ENCODE measurements at places on chromosomes 5 and 9.

GRCh38 chr5:91956738-91957137 is 573.6 kb upstream of the ARRDC3 start:
- DNase-seq = no peak

DNA sequence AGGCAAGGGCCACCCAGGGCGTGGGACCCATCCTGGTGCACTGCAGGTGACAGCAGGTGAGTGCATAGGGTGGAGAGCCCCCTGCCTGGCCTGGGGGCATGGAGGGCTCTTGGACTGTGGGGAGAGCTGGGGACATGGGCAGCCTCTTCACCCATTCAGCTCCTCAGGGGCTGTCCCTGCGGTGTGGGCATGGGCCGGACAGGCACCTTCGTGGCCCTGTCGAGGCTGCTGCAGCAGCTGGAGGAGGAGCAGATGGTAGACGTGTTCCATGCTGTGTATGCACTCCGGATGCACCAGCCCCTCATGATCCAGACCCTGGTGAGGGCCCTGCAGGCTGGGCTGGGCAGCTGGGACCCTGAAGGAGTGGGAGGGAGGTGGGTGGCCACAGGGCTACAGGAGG is 20.4 kb upstream of the SPTLC1 start:
- no peak for DNase-seq

- DNase-seq = no peak
Measured at GRCh38 chr9:95137587-95138145, 179.8 kb downstream of the FANCC start.

DNA sequence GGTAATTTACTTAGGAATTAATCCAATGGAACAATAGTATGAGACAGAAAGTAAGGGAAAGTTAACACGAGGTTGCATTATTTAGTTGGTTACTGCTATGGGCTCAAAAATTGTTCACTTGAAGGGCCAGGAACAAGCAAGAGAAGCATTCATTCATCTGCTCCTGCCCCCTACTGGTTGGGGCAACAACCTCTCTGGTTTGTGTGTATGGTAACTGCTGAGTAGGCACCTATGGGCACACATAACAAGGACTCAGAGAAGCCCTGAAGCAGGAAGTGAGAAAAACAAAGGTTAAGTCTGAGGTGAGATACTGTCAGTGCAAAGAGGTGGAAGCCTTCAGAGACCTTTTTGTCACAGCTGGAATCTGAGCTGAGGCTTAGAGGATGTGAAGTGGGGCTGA is 34.4 kb upstream of the RANBP6 start:
- no peak for DNase-seq

DNA sequence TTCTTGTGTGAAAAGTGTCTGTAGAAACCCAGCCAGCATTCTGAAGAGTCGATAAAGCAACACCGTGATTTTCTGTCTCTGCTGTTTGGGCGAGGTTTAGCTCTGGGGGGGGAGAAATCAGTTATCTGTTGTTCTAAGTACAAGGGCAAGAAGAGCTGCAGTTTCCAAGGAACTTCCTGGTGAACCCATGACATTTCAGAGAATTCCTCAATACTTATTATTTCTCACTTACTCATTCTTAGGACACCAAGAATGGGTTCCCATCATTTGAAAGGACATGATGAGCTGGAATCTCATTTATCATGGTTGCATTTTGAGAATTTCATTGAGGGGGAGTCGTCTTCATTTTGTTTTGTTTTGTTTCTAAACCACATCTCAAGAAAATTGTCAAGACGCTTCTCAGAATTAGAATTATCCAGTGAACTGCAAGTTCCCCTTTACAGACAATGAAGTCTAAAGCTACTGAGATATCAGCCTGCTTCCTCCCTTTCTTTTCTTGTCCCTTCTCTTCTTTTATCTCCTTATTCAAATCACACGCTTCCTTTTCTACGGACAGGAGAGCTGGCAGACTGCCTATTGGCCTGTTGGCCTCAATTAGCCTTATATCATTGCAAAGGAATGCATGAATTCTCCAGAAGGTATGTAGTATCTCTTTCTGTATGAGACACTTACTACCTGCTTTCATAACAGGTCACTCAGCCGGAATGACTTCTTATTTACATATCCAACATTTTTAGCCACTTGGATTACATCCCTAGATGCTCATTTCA is 53.7 kb downstream of the ZNF462 start:
- no peak for DNase-seq

DNA sequence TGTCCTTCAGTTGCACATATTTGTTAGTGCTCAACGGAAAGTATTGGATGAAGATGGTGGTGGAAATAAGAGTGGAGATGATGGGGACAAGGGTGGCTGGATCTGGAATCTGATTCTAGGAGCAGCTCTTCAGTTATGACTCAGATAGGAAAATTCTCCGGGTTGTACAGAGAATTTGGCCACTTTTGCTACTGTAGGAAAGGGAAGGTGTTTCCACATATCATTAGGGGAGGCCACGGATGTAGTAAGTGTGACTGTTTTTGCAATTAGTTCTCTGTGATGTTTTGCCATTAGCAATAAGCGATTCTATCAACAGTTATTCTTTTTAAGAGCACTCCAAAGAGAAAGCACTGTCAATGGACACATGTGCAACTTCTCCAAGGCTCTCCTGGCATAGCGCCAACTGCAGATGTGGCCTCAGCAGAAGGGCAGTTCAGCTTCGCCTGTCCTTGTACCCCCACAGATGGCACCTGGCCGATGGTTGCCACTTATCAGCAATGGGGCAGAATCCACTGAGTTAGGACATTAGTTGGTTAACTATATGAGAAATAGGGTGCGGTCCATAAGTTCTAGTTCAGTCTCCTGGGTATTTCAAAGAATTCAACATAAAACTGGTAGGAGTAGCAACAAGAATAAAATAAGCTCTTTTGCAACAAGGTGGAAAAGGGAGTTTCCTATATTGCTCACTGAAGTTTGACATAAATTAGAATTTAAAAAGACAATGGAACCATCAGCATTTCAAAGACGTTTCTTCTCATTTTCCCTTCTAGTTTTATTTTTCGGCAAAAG is 96.3 kb downstream of the ARSB start:
- no peak for DNase-seq

DNA sequence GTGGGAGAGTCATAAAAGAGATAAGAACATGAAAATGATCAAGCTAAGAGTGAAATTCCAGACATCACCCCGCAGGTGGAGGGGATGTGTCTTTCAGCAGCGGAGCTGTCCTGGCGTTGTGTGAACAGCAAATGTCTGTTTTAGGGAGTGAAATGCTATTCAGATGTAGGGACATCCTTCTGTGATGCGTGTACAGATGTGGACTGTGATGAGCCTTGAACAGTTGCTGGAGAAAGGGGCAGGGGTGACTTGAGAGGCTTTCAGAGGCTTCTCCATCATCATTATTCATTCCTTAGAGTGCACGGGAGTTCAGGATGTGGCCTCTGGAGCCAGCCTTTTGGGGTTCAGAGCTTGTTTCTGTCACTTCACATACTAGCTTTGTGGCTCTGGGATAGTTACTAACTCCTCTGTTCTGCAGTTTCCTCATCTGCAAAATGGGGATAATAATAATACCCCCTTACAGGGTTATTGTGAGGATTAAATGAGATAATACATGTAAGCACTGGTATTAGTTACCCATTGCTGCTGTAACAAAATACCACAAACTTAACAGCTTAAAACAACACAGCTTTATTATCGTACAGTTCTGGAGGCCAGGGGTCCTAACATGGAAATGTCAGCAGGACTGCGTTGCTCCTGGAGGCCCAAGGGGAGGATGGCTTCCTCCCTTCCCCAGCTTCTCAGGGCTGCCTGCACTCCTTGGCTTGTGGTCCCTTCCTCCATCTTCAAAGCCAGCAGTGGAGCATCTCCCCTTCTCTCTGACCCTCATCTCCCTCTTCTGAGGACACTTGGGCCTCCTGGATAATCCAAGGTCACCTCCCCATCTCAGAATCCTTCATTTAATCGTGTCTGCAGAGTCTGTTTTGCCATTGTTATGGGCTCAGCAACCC is 9.4 kb downstream of the TRAF1 start:
- DNase-seq = no peak

- DNase-seq = no peak
Measured at GRCh38 chr5:2591777-2592453, 159.6 kb downstream of the IRX2 start.

DNA sequence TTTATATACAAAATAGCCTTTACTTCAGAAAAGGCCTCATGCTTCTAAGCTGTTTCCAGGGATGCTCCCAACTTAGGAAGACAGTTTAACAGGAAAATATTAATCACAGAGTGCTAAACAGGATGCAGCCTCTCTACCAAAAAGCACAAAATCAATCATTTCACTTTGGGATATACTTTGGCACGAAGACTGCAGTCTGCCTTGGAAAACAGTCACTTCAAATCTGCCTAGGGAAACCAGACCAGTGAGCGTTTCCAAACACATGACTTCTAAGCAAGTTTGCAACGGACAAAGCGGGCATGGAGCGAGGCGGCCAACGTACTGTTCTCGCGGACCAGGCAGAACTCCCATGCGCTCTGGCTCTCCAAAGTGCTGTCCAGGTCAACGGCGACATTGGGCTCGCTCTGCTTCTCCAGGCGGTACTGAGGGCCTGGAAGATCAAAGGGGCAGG is 201.0 kb downstream of the MAPKAP1 start:
- DNase-seq = no peak

- DNase-seq = no peak
Measured at GRCh38 chr9:19281801-19282200, 51.3 kb downstream of the DENND4C start.

DNA sequence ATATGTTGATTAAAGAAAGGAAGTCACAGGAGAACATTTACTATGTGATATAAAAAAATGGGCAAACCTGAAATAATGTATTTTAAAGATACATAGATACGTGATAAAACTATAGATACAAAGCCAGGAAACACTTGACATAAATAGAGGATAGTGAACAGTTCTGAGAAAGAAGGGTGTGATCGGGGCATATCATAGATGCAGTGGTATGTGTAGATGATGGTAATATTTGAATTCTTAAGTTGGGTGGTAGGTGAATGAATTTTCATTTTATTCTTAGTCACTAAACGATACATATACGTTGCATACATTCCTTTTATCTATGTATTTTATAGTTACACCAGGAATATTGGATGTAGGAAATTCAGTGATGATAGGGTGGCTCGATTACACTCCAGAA is 138.7 kb upstream of the ARRDC3 start:
- DNase-seq = no peak

DNA sequence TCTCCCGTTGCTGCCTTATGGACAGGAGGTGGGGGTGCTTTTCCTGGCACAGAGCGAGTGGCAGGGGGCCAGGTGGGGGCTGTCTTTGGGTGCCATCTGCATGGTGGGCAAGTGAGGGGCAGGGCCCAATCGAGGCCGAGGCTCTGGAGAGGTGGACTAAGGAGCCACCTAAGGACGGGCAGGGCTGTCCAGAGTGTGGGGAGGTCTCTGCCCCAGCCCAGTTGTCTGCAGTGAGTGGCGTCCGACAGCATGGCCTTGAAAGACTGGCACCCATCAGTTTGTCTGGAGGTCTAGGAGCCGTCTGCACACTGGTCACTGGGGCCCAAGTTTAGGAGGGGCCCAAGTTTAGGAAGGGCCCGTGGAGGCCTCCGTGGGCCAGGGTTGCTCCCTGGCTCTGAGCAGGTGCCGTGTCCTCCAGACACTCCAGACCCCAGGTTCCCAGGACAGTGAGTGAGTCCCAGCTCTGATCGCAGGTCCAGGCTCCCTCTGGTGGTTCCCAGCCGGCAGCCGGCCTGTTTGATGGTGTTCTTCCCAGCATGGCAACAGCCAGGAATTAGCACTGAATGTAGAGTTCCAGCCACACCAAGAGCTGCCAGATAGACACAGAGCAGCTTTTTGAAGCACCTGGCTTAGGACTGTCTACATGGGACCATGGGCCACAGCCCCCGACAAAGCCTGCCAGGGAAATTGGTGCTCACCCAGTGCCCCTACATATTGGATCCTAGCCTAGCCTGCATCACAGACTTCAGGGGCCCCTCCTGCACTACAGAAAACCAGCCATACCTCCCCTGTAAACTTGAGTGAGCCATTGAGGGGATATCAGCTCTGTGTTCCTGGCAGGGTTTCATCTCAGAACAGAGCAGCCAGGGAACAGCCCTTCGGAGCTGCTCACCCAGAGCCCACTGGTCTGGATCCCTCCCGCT is 120.9 kb downstream of the WNK2 start:
- DNase-seq = no peak

GRCh38 chr5:30804739-30805505 is 388.6 kb upstream of the CDH6 start:
- DNase-seq = no peak

DNA sequence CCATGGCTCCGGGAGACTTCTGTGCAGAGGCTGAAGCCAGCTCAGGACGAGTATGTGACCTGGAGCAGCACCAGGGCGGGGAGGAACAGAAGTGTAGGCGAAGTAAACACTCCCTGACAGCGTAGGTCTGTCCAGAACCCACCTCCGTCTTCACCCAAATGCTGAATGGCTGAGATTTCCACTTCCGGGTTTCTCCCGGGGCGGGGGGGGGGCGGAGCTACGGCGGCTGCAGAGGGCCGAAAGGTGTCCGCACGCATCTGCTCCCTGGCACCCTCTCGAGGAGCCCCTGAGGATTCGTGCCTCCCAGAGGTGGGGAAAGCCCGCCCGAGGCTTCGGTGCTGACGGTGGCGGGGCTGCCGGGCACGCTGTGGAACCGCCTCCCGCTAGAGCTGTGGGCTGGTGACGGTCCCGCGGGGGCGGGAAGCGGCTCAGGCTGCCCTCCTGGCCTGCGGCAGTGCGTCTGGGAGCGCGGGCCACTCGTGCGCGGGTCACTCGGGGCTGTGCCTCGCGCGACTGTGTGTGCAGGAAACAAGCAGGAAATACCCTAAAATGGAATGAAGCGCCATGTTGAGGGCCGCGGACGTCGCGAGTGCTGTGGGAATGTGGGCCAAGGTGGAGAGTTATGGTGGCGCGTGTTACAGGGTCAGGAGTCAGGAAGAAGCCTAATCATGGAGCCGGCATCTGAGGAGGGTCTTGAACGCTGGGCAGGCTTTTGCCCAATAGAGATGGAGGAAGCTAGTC is 1425.4 kb downstream of the FOXD4L5 start:
- peak; percentile 73 for DNase-seq

- DNase-seq = no peak
Measured at GRCh38 chr5:112205846-112206245, 213.2 kb downstream of the EPB41L4A start.

DNA sequence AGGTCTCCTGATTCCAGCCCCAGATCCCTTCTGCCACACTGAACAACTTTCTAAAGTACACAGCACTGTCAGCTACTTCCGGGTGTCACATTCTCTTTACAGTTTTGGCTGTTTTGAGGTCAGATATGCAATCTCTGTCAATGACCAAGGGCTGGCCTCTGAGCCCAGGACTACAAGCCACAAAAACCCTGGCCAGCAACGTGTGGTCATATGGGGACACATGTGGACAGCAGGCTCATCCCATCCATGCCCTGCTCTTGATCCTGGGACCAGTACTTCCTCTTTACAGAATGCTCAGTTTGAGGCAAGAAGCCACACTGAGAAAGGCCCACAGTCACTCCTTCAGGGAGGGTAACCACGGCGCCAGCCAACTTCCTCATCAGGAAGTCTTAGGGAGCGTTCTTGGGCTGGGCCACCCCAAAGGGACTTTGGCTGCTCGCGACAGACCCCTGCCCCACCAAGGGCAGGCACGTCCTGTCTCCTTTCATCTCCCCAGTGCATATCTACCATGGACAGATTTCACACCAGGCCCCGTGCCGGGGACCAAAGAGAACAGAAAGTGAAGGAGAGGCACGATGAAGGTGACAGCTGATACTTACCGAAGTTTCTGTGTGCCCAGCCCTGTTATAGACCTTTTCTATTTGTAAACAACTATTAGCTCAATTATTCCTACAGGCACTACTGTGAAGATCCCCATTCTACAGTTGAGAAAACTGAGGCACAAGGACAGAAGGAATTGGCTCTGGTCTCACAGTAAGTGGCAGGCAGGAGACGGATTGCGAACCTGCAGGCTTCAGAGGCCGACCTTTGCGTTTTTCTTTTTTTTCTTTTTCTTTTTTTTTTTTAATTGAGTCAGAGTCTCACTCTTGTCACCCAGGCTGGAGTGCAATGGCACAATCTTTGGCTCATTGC is 37.3 kb downstream of the STK10 start:
- DNase-seq = peak; percentile 38
